Activated T-cell treated with anti-CD3 and anti-CD28 coated beads, Interleukin-2, amount 50 U/mL, for 72 hours (primary cell): ENCODE measurements at places on chromosomes 7 and 10.

DNA sequence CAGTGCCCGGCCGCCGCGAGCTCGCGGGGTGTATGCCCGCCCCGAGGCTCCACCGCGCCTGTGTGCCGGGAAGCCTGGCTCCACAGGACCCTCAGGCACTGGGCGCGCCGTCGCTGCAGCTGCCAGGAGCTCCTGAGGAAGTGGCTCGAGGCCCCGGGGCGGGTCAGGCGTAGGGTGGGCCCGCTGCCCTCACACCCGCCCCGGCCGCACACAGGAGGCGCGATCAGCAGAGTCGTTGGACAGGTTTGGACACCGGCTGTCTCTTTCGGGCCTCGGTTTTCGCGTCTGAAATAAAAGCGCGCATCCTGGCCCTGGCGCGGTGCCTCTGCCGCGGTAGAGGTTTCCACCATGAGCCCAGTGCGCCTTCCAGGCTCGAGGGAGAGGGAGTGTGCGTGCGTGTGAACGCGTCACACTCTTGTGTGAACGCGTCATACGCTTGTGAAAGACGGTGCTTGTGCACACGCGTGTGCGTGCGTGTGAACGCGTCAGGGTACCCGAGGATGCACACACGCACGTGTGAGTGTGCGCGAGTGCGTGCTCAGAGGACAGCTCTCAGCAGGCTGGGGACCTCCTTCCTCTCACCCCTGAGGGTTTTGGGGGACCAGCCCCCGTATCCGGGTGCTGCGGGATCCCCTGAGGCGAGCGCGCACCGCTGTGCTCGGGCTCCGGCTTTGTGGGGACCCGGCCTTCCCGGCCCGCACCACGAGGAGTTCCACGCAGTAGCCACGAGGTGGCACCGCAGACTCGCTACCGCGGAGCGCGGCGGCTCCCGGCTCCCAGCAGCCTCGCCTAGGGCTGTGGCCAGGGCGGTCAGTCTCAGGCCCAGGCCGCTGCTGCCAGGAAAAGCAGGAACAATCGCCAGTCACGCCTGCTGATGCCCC is 83.8 kb downstream of the BMS1 start:
- DNase-seq, result peak; percentile 62

DNA sequence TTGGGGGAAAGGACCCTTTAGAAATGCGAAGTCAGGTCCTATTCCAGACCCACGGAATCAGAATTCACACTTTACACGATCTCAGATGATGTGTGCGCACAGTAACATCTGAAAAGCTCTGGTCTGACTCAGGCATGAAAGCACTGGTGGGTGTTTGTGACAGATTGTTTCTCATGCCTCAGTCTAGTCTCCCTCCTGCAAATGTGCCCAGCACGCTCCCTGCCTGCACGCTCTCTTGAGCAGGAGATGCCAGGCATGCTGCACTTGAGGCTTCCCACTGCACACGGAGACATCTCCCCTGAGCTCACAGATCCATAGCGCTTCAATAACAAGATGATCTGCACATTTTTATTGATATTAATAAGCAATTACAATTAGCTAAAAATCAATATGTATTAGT is 23.6 kb upstream of the ZNF37A start:
- no peak for DNase-seq

- DNase-seq, result no peak
Measured at GRCh38 chr10:47027784-47028260, 116.6 kb downstream of the PTPN20 start.

- no peak for DNase-seq
Measured at GRCh38 chr10:93917064-93917391, 23.2 kb downstream of the SLC35G1 start.

GRCh38 chr10:3676564-3676963 is 108.4 kb downstream of the KLF6 start:
- no peak for DNase-seq
